Activated CD4-positive, alpha-beta memory T cell treated with anti-CD3 and anti-CD28 coated beads for 36 hours (primary cell): ENCODE measurements at places on chromosomes 12 and 14.
A peak's percentile ranks its signal among the peaks of the same experiment; 100 is the strongest.

GRCh38 chr12:79687711-79688260 is 3.0 kb downstream of the PAWR start:
- no peak for DNase-seq

DNA sequence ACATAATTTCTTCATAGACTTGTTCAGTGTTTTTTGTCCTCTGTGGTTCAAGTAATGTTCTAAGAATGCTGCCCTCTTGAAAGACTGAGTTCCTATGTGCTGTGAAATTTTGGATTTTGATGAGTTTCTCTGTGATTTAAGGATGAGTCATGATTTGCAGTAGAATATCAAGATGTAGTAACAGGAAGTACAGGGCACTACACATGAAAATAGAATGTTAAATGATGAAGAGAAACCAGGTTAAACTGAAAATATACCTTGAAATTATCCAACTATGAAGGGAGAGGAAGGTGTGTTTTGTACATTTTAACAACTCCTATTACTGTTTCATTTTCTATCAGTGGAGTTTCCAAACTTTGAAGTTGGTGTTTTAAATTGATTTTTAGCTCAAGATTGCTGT is 4.8 kb downstream of the ELK3 start:
- no peak for DNase-seq

DNA sequence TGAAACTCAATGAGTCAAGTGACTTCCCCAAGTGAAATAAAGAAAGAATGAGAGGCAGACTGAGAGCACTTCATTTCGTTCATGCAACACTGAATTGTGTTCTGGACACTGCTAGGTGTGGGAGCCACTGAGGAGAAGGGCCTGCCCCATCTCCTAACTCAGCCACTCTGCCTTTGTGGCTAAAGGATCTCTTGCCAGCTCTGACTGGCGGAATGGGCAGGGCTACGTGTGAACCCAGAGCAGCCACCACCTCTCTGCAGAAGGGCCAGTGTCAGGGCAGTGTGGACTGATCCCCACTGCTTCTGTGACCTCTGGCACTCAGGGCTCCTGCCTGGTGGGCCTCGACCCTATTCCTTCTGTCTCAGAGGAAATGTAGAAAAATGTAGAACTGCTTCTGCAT is 46.5 kb upstream of the GZMB start:
- no peak for DNase-seq

DNA sequence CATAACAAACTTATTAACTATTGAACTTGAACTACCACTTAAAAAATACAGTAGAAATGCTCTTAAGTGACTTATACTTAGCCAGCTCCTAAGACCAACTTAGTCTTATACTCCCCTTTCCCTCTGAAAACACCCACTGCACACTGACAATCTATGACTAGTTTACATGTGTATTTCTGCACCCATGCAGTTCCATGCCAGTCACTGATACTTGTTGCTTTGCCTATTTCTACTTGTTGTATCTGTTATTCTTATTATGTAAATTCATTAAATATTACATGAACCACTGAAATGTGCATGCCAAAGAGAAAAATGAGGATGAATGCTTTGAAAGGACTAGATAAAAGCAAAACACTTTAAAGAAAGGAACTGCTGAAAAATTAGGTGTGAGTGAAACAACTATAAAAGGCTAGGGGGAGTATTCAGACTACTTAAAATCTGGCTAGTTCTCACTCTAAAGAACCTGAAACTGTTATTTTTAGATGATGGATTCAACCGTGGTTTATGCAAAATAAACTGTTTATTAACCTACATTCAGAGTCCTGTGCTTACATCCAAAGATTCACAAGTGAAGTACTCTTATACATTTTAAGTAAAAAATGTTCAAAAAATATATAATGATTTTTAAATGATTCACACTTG is 74.7 kb downstream of the RPS6KA5 start:
- DNase-seq: no peak

GRCh38 chr12:58980768-58981167 is 60.5 kb upstream of the LRIG3 start:
- DNase-seq: no peak

DNA sequence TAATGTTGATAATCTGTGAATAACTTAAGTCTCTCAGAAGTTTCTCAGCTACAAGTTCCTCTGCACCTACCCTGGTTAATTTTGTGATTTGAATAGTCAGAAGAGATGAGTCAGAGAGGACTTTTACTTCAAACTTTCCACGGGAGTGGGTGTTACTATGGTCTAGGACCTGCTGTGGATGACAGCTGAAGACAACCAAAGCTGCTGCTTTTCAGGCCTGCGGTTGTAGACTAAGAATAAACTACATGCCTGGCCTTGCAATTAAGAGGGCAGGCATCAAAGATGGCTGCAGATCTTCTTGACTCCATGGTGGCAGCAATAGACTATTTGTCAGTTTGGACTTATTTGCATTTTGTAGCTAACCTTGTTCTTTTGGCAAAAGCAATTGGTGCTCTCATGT is 227.1 kb upstream of the KRR1 start:
- DNase-seq: peak; percentile 51

DNA sequence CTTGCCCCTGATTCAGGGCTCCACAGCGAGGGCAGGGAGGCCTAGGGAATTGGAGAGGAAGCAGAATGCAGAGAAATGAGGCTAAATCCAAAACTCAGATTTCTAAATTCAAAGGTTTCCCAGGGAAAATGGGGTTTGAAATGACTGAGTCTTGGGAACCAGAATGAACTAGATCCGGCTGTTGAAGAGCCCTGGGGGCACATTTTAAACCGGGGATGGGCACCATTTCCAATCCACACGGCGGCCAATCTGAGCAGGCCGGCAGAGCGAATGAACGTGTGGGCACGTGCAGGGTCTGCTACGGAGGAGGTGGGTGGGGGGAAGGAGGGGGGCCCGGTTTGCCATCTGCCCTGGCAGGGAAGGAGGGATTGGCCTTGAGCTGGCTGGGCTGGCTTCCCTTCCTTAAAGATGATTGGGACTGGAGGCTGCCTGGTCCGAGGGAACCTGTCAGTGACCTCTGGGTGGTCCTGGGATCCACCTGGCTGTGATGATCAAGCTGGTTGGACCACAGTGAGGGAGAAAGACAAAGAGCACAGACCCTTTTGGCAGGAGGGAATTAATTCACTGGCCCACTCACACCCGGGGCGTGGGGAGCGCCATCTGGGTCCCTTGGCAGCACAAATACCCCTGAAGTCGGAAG is 161.0 kb downstream of the RBM19 start:
- no peak for DNase-seq

DNA sequence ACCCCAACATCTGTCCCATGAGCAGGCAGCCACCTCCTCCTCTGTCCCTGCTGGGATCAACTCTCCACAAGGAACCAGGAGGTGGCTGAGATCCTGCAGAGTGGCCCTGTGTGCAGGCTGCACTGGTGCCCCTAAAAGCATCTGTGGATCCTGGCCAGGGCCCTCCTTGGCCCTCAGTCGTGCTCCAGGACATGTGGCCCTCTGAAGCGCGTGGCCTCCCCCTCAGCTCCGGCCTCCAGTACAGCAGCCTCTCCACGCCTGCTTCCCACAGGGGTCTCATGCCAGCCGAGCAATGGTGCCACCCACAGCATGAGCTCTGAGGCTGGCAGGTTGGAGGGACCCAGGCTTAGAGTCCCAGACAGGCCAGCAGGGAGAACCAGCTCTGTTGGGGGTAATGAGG is 77.4 kb upstream of the NOS1 start:
- DNase-seq: no peak

DNA sequence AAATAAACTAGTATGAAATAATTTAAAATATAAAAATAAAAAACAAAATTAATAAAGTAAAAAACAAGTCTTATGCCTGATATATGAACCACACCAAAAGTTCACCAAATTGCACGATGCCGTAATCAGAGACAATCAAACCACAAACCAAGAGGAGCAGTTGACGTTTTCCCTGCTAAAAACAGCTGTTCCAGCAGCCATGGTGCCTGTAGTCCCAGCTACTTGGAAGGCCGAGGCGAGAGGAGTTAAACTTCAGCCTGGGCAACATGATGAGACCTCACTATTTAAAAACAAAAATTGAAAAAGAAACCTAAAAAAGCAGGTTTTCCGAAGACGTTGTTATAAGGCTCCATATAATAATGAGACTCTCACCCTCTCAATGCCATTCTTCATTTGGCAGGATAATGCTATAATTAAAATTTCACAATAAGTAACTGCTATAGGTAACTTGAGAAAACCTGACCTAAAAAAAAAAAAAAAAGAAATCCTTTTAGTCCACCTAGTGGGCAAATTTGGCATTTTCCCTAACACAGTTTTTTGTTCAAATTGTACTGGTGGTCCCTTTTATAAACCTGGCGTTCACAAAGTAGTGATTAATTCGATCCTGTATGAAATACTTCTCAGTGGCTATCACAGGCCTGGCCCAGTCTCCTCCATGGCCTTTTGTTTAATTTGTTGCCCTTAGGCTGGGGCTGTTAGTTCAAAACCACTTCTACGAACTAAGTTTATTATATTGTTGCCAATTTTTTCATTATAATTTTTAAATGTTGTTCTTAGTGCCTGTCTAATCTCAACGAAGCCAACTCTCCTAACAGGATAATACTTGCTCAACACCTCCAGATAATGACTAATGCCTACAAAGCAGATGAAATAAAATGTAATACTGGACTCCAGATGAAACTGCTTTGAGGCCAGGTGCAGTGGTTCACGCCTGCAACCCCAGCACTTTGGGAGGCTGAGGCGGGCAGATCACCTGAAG is 62.1 kb downstream of the TNFAIP2 start:
- no peak for DNase-seq

GRCh38 chr12:19761463-19761862 is 322.2 kb downstream of the AEBP2 start:
- DNase-seq: no peak

DNA sequence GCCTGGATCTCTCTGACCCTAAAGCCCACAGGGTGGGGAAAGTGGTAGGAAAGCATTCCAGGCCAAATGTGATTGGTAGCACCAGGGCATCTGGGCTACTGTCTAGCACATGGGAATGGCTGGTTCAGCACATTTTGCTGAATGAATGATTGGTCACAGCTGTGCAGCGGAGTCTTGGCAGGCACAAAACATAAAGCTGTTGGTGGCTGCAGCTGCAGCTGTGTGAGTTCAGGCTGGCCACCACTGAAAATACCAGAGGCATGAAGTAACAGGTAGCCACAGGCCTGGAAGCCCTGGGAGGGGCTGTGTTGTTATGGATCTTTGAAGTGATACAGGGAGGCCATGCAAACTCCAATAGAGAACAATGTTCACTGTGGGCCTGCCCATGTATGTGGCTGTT is 72.7 kb downstream of the MYRFL start:
- DNase-seq: no peak

GRCh38 chr14:62301080-62301479 is 538.9 kb downstream of the SNAPC1 start:
- no peak for DNase-seq

DNA sequence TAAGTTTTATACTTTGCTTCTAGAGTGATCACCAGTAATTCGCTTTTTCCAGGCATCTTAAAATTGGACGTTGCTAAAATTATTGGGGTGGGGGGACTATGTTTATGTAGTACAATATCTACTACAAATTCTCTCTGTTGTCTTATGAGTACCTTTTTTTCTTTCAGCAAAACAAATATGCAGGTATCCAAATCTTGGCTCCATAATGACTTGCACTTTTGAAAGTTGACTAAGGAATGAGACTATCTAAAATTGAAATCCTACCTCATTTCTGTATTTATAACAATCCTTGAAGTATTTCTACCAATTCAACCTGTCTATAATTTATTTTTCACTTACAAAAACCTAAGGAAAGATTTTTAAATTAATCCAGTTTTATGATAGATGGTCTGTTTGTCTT is 2.4 kb downstream of the DYNC1H1 start:
- DNase-seq: no peak

- no peak for DNase-seq
Measured at GRCh38 chr12:78579846-78580245, 284.7 kb upstream of the SYT1 start.

- no peak for DNase-seq
Measured at GRCh38 chr14:48714366-48714765, 871.8 kb downstream of the RPS29 start.

GRCh38 chr12:132614861-132615578 is 3.6 kb upstream of the P2RX2 start:
- DNase-seq: peak; percentile 86

- no peak for DNase-seq
Measured at GRCh38 chr12:48678551-48679185, 3.4 kb downstream of the KANSL2 start.

- no peak for DNase-seq
Measured at GRCh38 chr12:26162174-26162573, 33.2 kb upstream of the SSPN start.

DNA sequence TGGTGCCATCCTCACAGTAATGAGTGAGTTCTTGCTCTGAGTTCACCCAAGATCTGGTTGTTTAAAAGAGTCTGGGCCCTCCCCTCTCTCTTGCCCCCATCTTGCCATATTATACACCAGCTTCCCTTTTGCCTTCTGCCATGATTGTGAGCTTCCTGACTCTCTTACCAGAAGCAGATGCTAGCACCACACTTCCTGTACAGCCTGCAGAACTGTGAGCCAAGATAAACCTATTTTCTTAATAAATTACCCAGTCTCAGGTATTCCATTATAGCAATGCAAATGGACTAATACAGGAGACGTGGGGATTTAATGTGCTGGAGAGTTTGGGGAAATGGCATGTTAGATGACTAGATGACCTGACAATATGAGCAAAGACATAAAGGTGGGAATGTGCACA is 12.8 kb downstream of the SLC4A8 start:
- DNase-seq: no peak

- DNase-seq: no peak
Measured at GRCh38 chr14:50528000-50528399, 4.4 kb downstream of the MAP4K5 start.

DNA sequence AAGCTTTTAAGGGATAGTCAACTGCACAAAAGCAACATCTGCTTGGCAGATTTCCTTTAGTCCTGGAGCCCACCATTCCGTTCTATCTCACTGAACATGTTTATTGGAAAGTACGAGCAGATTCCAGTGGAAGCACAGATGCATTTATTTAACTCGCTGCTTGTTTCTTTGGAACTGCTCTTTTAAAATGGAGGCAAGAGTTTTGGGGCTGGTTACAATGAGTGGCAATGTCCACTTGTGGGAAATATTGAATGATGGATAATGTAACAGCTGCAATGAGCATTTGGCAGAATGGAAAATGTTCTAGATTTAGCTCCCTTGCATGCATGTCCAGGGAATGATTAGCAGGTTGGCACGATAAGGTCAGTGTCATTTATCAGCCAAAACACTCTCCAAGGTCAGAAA is 163.0 kb downstream of the ATP23 start:
- DNase-seq: no peak

DNA sequence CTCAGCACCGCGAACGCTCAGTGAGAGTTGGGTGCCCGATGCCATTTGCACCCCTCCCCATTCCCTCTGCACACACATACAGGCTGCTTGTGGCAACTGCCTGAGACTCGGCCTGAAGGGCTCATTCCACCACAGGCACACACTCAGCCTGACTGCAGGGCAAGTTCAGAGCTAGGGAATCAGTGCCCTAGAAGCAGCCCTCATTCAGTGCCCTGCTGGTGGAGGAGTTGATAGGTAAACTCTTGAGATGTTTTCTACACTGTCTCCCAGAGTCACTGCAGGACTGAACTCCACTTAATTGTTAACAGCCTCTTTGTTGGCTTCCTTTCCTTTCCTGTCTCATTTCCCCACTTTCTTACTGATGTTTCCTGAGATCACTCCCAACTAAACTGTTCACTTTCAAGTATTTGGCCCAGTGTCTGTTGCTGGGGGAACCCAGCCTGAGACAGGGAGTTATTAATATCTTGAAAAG is 16.9 kb downstream of the PPP1R36 start:
- DNase-seq: no peak

- no peak for DNase-seq
Measured at GRCh38 chr12:49482095-49483051, 56.5 kb upstream of the KCNH3 start.
